ENCODE measurements at places on chromosomes 7 and 10. TPM values are rescaled to one million over a fixed set of nuclear protein-coding genes. Genes with fewer than 3 reads are reported as not detected.

DNA sequence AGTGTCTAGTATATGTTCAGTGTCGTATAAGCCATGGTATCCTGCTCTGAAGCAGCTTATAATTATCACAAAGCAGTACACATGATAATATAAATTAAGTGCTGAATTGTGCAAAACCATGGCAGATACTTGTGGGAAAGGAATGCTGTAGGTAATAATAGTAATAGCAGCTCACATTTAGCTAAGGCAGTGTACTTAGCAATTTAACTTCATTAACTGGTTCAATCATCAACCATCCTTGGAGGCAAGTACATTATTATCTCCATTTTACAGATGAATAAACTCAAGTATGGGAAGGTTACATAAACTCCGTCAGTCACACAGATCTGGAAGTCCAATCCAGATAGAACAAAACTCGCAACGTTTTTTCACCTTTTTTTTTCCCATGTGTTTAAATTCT is 21.6 kb upstream of the RNF148 start:
- no peak for DNase-seq

DNA sequence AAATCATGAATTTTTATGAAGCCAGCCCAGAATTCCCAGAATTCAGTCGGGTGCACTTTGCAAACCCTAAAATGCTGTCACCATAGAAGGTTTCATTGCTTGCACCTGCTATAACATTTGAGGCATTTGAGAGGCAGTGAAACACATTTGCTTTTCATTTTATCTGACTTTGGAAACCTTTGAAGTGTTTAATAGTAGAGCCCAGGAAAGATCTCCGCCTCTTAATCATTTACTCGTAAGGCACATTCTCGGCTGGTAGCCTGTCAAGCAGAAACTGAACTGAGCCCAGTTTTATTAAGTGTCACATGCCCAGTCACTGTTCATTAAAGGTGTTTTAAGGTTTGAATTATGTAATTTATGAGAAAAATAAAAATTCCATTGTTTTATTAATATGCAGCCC is 247.6 kb downstream of the EMX2 start:
- DNase-seq = no peak

SLC26A3 gene
- polyA plus RNA-seq = 0.39 TPM

PLEKHA8 gene
- 22.3 TPM for polyA plus RNA-seq

CDK14 gene
- polyA plus RNA-seq = 28.6 TPM

DNA sequence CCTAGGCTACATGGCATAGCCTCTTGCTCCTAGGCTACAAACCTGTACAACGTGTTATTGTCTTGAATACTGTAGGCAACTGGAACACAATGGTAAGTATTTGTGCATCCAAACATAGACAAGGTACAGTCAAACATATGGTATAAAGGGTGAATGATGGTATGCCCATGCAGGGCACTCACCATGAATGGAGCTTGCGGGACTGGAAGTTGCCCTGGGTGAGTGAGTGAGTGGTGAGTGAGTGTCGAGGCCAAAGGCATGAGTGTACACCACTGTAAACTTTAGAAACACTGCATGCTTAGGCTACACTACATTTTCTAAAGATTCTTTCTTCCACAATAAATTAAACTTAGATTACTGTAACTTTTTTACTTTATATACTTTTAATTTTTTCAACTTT is 165.7 kb downstream of the PARD3 start:
- DNase-seq = no peak

DNA sequence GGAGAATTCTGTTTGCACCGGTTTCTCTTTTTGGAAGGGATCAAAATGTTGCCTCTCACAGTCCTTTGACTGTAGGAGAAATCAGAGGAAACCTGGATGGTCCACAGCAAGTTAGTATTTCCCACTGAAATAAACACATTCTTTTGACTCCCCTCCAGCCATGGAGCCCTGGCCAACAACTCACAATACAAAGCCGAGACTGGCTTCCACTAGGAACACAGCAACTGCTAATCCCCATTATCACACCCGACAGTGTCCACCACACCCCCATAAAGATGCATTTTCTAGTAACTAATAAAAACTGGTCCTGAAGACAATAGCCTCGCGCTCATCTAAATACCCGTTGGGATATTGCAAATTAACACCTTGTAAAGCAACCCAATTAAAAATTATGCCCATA is 798 bp upstream of the MACROH2A2 start:
- no peak for DNase-seq

GRCh38 chr10:29746080-29746797 is 111.5 kb upstream of the SVIL start:
- DNase-seq = peak; percentile 26

PIP gene
- polyA plus RNA-seq = not detected

OLAH gene
- 0.43 TPM for polyA plus RNA-seq

- no peak for DNase-seq
Measured at GRCh38 chr10:17025444-17026295, 103.9 kb downstream of the CUBN start.

- no peak for DNase-seq
Measured at GRCh38 chr7:2633538-2634266, 1.9 kb downstream of the TTYH3 start.

DNA sequence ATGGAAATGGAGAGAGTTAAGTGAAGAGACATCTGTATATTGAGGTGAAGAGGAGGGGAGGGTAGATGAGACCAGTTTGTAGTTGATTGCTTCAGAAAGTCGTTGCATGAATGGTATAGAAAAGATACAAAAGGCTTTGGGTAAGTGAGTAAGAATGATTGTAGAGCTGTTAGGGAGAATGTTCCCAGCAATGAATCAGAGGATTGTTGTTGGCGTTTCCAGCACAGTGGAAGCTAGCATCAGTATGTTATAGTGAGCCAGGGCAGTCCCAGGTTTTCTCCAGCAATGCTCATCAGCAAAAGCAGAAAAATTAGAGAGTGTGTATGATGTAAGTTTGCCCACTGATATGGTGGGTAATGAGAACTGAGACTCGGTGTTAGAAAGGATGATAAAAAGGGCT is 15.4 kb upstream of the CDK6 start:
- DNase-seq = no peak

GRCh38 chr10:34641147-34641912 is 173.8 kb downstream of the PARD3 start:
- DNase-seq = no peak

- no peak for DNase-seq
Measured at GRCh38 chr7:84701524-84702306, 485.1 kb downstream of the SEMA3D start.

ADRB1 gene
- not detected for polyA plus RNA-seq

GRCh38 chr7:3416453-3416852 is 115.4 kb downstream of the SDK1 start:
- DNase-seq = no peak

DNA sequence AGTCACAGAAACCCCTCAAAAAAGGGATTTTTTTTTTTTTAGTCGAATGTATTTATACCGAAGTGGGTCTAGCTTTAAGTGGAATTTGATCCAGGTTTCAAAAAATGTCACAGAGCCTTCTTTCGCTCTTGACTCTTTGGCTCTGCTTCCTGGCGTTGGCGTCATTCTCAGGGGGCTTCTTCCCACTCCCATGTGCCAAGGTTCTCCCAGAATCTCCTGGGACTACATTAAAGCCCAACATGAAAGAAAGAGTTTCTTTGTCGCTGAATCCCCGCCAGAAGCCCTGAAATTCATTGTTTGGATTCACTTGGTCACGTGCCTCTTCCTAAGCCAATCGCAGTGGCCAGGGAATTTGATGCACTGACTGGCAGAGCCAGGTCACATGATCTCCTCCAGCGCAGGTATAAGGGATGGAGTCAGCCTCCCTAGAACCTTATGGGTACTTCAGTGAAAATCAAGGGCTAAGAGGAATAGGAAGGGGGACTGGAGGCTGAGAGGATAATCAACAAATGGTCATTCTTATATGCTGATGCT is 101.2 kb downstream of the RPS24 start:
- DNase-seq = no peak

GRCh38 chr10:116697816-116698215 is 44.5 kb downstream of the HSPA12A start:
- no peak for DNase-seq

EMX2 gene
- 161 TPM for polyA plus RNA-seq

DNA sequence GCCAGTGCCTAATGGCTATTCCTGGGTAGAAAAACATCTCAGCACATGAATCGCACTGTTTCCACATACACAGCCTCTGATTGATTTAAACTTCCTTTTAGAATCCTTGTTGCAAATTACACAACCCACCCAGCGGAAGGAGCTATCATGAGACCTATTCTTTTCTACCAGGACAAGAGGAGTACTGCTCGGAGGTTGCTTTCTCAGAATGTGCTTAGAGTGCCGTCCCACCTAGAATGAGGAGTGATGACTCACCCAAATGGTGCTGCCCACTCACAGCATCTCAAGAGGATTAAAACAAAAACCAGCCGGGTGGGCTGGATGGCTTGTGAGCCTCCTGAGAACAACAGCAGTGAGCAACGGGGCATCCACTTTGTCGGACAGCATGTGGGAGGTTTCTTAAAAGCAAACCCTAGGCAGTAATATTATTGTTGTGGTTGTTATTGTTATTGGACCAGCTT is 128.9 kb downstream of the DGKI start:
- no peak for DNase-seq

GRCh38 chr7:122306320-122307227 is 2.0 kb upstream of the FEZF1 start:
- no peak for DNase-seq

DNA sequence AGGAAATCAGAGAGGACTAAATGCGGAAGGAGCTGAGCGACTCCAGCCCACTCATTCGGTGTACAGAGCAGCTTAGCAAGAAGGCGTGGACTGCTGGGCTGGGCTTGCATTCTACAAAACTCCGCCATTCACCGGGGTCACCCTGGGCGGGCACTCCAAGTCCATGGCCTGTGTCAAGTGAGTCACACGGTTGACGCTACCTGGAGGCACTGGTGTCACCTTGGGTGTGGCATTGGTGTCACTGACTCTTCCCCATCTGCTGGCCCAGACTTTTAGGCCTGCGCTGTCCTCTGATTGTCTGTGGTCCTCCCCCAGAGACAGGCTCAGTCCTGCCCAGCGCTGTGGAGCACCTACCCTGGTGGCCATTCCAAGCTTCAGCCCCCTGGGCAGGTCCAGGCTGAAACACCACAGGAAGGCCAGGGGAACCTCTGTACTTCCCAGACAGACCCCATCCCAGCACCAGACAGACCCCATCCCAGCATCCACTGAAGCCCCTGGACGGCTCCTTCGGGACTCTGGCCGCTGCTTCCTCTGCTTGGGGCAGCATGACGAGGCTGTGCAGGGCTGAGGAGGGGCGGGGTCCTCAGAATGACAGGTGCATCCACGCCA is 30.6 kb upstream of the CNPY1 start:
- DNase-seq = no peak

DNA sequence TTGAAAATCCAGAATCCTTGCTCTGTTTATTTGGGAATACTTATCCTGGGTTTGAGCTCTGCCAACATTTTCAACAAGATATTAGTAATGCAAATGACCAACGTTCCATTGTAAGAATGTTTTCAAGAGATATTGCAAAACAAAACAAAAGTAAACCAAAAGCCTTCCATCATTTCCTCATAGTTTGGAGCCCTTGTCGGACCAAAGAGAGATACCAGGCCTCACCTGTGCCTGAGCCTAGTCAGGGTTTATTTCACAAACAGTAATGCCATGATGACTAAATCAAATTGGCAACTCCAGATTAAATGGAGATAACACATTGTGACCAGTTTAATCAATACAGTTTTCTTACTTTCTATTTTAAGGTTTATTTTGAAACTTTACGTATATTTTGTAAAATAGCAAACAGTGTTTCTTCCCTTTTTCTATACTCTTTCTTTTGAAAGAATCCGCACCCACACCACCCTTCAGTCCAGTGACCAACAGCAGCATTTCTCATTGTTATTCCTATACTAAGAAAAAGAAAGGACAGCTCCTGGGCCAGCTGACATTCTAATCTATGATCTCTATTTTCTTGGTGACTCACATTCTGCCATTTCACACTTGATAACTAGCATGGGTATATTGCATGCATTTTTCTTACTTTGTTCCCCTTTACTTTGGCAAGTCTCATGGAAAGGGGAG is 168.5 kb upstream of the MEOX2 start:
- DNase-seq = no peak

GRCh38 chr7:44073664-44074348 is 8.4 kb upstream of the PGAM2 start:
- DNase-seq = no peak

ACTL6B gene
- polyA plus RNA-seq = not detected

TRPV6 gene
- 10.4 TPM for polyA plus RNA-seq

PRPS1L1 gene
- polyA plus RNA-seq = not detected

DNA sequence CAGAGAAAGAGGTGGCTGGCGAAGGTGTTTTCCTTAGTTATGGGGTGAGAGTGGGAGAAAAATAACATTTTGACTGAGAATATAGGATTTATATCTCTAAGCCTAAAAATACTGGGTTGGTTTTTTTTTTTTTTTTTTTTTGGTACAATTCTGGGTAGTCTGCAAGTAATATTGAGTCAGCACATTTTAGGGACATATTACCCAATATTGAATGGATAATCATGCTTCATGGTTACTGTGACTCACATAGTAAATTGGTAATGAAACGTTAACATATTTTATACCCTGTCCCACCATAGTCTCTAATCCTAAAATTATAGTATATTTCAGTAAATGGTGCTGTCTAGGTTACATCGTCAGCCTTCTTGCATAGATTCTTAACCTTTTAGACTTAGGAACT is 91.4 kb downstream of the TPST1 start:
- DNase-seq = no peak

DNA sequence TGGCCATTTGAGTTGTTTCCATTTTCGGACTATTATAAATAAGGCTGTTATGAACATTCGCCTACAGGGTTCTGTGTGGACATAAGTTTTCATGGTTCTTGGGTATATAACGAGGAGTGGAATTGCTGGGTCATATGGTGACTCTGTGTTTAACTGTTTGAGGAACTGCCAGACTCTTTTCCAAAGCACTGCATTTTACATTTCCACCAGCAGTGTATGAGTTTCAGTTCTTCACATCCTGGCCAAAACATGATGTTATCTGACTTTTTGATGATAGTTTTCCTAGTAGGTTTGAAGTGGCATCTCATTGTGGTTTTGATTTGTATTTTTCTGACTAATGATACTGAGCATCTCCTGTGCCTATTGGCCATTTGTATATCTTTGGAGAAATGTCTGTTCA is 5.4 kb downstream of the SUV39H2 start:
- no peak for DNase-seq

DNA sequence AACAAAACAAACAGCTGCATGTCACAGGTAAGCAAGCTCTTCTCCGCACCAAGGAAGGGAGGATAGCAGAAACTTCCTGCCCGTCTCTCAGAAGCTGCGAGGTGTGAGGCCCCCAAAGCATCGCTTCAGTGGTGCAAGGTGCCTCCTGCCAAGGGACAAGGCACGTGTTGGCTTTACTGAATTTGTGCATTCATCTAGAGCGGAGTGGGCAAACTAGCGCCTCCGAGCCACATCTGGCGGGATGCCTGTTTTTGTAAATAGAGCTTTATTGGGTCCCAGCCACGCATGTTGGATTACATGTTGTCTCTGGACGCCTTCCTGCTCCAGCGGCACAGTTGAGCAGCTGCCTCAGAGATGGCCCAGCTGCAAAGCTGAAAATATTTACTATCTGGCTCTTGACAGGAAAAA is 27.7 kb downstream of the PHYH start:
- peak; percentile 58 for DNase-seq

SLC13A4 gene
- polyA plus RNA-seq = 1.2 TPM

LDB3 gene
- polyA plus RNA-seq = 1.2 TPM

TEX36 gene
- not detected for polyA plus RNA-seq

RPA3 gene
- polyA plus RNA-seq = 62.0 TPM

- no peak for DNase-seq
Measured at GRCh38 chr7:65966146-65966545, 15.9 kb downstream of the GUSB start.

Data from renal cortex interstitium (tissue), 15 donors.